ENCODE measurements at places on chromosomes 6 and 20.

- DNase-seq: peak; percentile 53
These were observed 113.3 kb downstream of the LY86 start for GRCh38 chr6:6701864-6702263.

- no peak for DNase-seq
These were observed 9.4 kb upstream of the CRIP3 start for GRCh38 chr6:43318011-43318410.

- no peak for DNase-seq
These were observed 360.2 kb upstream of the JAG1 start for GRCh38 chr20:11034025-11034424.

DNA sequence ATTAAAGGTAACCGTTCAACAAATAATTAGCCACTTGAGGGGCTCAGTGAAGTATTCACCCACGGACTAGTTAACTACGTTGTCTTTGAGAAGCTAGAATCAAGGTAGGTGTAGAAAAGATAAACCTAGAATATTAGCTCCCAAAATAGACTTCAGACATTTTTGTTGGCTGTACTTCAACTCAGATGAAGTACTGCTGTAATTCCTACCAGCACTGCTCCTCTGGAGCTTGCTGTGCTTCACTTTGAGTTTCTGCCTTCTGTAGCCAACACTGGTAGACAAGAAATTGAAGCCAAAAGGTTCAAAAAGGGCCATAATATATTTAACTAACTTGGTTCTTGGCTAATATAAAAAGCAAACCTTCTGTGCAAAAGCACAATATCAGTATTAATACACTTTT lies 18.8 kb upstream of the SDHAF4 start:
- DNase-seq: no peak

DNA sequence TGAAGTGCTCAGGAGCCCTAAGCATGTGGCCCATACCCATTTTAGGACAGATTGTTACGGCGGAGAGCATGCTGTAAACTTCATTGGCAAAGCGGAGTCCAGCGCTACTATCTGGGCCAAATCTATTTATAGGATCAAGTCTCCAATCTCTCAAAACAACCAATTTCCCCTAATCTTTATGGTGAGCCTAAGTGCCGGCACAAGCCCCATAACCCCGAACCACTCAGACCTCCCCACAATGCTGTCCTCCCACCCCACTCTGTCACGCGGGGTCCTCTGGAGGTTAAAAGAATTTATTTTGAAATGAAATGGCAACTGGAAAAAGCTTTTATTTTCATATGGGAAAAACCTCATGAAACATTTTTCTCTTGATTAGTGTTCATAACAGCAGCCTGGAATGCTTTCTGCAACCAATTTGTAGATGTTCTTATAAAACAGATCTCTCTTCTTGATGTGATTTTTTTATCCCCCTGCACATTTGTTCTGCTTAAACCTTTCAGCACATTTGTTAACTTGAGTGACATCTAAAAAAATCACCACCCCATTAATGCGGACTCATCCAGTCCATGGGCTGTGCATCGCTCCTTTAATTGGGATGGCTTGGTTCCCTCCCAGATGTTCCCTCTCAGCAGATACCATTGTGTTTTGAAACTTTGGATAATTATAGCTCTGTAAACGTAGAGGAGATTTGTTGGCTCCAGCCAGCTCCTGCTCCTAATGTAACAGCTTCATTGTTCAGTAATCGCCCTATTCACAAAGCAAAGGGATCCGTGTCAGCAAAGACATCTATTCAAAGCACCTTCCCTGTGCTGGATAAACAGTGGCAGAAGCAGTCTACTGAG lies 323.6 kb downstream of the CD83 start:
- no peak for DNase-seq

DNA sequence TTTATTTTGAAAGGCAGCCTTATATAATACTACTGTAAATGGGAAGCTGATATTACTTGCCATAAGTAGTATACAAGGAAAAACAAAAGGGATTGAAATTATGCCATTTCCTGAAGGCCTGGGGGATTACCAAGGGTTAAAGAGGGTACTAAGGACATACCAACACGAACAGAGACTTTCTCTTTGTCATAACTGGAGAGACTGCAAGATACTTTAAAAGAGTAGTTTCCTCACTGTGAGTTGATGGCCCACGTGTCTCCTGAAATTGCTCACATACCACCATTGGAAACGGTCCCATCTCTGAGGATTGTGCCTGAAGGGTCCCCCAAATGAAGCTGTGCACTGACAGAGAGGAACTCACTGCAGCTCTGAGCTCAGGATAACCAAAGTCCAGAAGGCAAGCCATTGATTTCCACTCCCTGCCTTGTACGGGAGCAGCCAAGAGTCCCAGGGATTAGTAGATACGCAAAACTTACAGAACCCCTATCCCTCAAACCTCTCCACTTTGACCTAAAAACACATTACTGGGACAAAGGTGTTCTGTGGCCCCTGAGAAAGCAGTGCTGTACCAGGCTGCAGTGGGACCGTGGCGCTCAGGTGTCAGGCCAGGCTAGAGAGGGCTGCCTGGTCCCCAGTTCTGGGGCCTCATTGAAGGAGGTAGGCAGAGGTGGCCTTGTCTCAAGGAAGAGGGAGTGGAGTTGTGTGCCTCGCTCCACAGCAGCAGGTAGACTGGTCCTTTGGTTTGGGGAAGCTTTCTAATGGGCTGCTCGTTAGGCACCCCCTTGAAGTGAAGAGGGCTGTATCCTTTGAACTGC lies 15.2 kb downstream of the PSMG4 start:
- DNase-seq: no peak

DNA sequence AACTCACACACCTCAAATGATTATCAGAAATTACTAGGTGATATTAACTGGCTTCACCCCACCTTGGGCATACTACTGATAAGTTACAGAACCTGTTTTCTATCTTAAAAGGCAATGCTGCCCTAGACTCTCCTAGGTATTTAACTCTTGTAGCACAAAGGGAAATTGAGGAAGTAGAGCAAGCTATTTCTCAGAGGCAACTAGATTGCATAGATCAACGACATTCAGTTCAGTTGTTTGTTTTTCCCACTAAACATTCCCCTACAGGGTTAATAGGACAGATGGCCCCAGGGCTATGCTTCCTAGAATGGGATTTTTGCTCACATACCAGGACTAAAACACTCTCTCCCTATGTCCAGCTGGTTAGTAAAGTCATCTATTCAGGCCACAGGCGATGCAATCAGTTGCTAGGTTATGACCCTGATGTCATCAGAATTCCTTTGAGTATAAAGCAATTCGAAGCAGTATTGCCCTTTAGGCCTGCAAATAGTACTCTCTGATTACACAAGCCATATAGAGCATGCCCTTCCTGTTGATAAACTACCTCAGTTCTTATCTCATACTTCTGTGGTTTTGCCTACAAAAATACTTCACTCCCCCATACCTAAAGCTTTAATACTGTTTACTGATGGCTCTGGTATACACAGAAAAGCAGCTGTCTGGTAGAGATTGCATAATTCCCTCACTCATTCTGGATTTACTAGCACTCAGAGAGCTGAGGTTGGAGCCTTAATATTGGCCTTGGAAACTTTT lies 67.4 kb upstream of the ASCC3 start:
- no peak for DNase-seq

DNA sequence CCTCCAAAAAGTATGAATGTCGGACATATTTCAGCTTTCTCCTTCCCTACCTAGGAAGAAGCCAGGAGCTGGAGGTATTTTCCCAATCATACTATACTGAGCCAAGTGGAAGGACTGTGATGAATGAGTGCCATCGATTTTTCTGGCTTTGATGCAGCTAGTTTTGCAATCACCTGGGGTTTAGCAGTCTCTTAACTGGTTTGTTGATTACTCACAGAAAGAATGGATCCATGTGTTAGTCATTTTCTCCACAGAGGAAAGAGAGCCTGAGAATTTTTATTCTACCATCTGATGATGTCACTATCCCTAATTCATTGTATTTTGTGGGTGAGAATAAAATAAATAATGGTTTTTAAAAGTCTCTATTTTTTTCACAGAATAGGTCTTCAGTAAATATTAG lies 282.9 kb upstream of the RNF217 start:
- DNase-seq: no peak

GRCh38 chr20:24721891-24722568 lies 227.0 kb upstream of the CST7 start:
- DNase-seq: no peak

DNA sequence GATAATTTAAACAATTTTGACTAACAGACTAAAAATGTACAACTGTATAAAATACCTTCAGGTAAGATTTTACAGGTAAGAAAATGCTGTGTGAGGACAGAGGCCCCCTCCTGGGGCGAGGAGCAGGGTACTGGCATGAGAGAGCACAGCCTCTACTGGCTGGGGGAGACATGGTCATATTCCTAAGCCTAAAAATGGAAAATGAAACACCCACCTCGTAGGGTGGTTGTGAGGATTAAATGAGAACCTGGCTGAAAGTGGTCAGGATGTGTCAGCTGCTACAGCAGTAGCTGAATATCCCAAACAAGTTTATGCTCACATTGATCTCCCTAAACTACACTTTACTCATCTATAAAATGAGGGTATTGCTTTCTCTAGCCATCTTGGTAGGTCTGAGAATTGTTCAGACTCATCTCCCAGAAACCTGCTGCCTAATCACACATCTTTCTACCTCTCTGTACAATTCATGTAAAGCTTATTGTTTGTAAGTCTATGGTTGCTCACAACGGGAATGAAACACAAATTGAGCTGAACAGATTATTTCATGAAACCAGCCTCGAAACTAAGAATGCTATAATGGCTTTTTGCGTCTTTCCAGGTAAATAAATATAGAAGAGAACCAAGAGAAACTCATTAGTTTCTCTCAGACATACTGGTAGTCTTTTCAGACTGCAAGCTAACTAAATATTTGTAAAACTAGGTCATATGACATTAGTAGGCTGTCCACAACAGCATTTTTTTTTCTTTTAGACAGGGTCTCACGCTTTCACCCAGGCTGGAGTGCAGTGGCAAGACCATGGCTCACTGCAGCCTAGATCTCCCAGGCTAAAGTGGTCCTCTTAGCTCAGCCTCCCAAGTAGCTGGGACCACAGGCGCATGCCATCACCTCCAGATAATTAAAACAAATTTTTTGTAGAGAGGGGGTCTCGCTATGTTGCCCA lies 69.6 kb downstream of the POPDC3 start:
- DNase-seq: no peak

GRCh38 chr6:30590509-30590908 lies 19.3 kb downstream of the ABCF1 start:
- DNase-seq: no peak

- no peak for DNase-seq
These were observed 1299.3 kb upstream of the GJE1 start for GRCh38 chr6:140833408-140833807.

DNA sequence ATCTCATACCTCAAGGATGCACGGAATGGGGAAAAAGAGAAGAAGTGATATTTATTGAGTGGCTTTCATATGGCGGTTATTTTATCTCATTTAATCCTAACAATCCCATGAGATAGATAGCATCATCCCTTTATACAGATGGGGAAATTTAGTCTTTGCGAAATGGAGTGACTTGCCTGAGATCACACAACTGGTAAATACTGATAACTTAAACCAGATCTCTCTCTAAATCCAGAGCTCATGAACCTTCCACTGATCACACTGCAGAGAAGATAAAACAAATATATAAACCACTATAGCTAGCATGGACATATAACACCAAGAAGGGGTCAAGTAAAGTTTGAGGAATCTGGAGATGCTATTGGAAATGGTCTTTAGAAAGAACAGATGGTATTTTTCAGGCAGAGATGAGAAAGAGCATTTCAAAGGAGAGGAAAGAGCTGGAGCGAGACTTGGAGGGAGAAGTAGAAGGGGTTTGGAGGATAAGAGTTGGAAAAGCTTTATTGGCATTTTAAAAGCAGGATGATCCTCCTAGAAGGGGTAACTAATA lies 139.8 kb upstream of the TNFAIP3 start:
- DNase-seq: no peak

DNA sequence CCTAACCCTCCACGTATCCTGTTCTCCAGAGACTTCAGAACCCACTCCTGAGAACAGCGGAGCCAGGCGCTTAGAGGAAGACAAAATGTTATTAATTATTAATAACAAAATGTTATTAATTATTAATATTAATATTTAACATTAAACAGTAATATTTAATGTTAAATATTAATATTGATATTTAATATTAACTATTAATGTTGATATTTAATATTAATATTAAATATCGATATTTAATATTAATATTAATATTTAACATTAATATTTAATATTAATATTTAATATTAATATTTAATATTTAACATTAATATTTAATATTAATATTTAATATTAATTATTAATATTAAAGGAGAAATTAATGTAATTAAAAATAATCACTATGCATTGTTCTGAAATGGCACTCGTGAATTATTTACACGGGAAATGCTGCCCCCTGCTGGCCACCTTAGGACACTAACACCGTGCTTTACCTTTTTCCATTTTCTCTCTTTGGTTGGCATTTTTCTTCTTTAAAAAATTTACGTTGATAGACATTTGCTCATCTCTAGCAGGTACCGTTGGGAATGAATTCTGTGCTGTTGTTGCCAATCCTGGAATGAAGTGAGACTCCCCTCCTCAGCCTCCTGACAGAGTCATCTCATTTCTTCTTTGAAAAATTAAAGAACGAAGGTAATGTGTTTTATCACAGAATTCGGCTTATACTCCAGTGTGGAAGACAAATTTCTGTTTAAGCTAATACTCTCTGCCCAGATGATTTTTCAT lies 7.5 kb upstream of the GGTLC1 start:
- DNase-seq: peak; percentile 73

DNA sequence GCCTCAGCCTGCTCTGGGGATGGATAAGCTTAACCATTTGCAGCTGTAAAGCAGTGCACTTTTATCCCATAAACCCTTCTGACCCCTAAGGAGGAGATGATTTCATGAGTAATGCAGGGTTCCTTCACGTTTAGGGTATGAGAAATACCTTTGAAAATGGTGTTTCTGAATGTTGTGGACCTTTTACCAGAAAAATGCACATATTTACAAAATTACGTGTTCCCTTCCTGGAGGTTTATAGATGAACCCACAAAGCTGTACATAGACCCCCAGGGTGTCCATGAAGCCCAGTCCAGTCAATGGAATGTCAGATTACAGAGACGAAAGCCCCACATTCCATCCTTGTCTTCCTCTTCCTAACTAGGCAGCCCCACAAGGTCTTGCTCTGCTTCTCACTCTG lies 78.6 kb upstream of the INSM1 start:
- no peak for DNase-seq

DNA sequence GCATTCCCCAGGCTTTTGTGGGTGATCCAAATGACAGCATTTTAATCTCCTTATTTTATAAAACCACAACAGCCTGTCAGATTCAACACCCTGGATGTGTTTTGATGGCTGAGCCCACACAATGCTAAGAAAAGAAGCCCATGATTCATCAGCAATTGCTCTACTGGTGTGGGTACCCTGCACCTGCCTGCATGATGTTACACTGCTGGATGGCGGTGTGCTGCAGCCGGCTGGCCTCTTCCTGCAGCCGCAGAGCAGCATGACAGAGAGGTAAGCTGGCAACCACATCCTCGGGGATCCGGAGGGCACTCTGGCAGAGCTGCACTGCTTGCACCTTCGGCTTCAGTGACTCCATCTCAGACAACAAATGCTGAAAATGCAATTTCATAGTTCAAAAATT lies 327.5 kb downstream of the SYNE1 start:
- DNase-seq: peak; percentile 57

GRCh38 chr20:32707691-32708581 lies 34.2 kb upstream of the C20orf203 start:
- DNase-seq: no peak

GRCh38 chr6:136608991-136609390 lies 58.8 kb upstream of the MAP7 start:
- DNase-seq: no peak
